ENCODE measurements at places on chromosomes 2 and 18.

- DNase-seq = no peak
These were observed 251.7 kb upstream of the ST6GAL2 start for GRCh38 chr2:107137706-107138105.

- no peak for DNase-seq
These were observed 62.4 kb downstream of the DGKD start for GRCh38 chr2:233416706-233417105.

DNA sequence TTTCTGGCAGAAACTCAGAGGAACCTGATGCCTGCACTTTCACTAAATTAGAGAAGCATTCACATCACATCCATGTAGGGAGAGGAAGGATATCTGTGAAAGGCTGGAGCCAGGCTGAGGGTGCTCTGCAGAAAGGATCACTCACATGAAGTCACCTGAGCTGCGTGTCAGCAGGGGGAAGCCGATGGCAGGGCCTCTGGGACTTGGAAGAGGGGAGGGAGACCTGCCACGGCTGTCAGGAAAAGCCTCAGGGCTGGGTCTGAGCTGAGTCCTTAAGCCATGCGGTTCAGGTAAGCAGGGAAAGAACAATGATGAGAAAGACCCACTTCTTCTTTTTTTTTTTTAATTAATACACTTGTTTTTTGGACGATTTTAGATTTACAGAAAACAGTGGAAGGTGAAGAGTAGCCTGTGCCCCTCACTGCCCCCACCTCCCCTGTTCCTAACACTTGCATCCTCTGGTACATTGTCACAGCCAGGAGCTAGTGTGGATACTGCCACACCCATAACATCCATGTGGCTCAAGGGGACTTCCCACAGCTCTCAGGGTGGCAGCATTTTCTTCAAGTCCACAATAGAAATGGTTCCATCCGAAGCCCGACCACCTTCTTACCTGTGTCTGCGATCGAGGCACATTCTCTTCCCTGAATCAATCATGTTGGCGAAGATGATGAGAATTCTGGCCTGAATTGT, 156.5 kb upstream of the TPO start:
- DNase-seq = no peak

- no peak for DNase-seq
These were observed 79.2 kb downstream of the PTPRM start for GRCh38 chr18:7646174-7646886.

Measured in activated naive CD4-positive, alpha-beta T cell treated with Interleukin-2 at 50 U/mL for 16 hours (primary cell).